ENCODE measurements at places on chromosomes 13 and 19.

DNA sequence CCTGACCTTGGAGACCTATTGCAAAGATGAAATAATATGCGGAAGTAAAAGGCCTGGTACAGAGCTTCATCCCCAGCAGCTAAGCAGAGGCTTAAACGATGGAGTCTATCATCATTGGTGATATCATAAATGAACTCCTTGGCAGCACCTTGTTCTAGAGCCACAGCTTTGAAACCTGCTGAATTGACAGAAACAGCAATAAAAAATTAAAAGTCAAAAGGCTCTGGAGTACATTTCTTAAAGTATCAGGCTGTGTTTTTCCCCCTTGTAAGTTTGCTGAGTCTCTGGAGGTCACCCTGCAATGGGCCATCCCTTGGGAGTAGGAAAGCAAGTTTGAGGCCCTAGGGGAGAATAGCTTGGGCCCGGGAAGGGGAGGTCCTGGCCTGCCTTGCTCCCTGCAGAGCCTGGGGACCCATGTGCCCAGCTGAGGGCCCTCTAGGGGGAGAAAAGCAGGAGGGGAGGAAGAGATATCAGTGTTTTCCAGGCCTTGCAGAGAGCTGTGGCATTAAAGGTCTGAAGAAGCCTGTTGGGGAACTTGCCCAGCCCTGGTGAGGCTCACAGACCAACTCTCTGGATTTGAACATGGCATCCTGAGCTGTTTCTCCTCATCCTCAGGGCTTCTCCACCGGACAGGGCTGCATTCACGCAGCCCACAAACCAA, 416.1 kb downstream of the ZNF536 start:
- no peak for DNase-seq

DNA sequence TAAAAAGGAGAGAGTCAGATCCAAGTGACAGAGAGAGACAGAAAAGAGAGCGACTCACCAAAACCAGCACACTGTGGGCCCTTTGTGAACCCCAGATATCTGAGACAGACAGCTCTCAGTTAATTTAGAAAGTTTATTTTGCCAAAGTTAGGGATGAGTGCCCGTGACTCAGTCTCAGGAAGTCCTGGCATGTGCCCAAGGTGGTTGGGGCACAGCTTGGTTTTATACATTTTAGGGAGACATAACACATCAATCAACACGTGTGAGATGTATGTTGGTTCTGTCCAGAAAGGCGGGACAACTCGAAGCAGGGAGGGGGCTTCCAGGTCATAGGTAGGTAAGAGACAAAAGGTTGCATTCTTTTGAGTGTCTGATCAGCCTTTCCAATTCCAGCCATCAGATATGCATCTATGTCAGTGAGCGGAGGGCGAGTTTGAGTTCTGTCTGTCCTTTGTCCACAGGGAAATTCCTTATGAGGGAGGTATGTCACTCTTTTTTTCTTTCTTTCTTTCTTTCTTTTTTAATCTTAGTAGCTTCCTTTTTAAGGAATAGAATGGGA, 37.2 kb upstream of the ATP11A start:
- no peak for DNase-seq

DNA sequence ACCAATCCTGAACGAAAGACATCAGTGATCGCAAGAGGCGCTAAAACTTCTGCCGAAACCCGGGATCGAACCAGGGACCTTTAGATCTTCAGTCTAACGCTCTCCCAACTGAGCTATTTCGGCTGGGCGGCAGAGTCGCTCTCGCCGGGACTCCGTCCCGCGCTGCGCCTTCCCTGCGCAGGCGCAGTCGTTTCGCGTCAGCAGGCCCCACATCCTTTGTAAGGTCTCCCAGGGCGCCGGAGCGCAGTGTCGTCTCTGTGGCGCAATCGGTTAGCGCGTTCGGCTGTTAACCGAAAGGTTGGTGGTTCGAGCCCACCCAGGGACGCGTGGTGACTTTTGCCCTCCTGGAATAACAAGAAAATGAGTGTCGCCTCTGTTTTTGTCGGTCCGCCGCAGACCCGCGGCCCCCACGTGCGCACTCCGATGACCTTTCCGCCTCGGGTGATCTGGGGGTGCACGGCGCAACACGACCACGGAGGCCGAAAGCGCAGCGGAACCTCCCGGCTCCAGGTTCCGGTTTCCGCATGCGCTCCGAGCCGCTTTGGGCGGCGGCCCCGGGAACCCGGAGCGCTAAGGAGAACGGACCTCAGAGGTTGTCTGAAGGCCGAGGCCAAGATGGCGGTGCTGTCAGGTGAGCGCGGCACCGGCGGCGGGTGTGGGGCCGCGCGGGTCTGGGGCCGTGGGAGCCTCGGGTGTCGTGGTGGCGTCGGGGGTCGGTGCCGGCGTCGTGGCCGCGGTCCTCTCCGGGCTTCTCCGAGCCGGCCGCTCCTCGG, at the start of gene NDUFS7:
Gene NDUFS7, plus strand, starts transcription at position 596 of the 773 bp plus-strand sequence. Its CDS starts 20 bp downstream, at position 616.
- DNase-seq = peak; percentile 72

- DNase-seq = no peak
Observed at GRCh38 chr13:63351533-63351932, 1935.9 kb upstream of the PCDH20 start.

- no peak for DNase-seq
Observed at GRCh38 chr19:30886222-30886621, 463.0 kb downstream of the TSHZ3 start.

- DNase-seq = no peak
Observed at GRCh38 chr13:103078158-103078557, 11.9 kb upstream of the SLC10A2 start.

- DNase-seq = no peak
Observed at GRCh38 chr19:39270036-39270871, 2.1 kb downstream of the IFNL2 start.

- DNase-seq = peak; percentile 56
Observed at GRCh38 chr19:13155472-13156359, 5.5 kb downstream of the IER2 start.

GRCh38 chr13:96844195-96844594, 150.1 kb downstream of the OXGR1 start:
- no peak for DNase-seq

GRCh38 chr13:84896128-84896527, 903.1 kb downstream of the SLITRK6 start:
- DNase-seq = peak; percentile 4

- no peak for DNase-seq
Observed at GRCh38 chr19:19447536-19448237, 42.2 kb downstream of the GATAD2A start.

DNA sequence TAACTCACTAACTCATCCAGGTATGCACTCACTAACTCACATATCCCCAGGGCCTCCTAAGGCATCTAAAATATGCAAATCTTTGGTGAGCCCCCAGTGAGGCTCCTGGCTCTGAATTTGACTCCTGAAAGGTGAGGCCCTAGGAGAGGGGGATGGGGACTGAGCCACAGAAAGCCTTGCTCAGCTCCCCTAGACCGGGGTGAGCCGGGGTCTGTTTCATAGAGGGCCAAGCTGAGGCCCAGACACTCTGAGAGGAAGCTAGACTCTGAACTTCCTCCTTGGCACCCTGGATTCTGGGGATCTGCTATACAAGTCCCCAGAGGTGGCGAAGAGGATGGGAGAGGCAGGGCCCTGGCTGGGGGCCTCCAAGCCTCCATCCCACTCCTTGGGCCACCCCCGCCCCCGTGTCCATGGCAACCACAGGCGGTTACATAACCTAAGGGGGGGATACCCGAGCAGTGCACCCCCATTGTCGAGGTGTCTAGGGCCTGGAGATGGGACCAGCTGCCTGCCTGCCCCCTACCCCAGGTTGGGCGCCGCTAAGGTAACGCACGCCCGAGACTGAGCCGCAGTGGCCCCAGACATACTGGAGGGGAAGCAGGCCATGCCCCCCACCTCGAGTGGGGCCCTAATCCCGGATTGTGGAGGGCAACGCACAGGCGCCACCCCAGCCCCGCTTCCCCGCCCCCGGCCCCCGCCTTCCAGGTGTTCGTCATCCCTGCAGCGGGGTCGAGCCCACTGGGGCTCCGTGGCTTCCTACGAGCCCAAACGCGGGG, 646 bp downstream of the ABHD8 start:
- no peak for DNase-seq

DNA sequence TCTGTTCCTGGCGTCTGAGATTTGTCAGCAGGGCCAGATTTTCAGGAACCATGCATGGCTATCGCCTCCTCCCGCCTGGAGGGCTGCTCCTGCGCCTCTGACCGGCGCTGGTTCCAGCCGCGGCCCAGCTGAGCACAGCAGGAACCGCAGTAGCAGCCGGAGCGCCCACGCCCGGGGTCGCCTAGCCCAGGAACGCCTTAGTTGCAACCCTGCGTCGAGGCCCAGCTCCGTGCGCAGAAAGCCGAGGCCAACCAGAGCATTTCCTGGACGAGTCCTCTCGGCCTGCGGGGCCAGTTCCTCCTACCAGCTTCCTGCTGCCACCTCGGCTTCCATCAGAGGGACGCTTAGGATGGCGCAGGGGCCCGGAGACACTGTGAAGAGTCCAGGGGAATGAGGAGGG, 74.9 kb downstream of the ZNF492 start:
- DNase-seq = no peak

DNA sequence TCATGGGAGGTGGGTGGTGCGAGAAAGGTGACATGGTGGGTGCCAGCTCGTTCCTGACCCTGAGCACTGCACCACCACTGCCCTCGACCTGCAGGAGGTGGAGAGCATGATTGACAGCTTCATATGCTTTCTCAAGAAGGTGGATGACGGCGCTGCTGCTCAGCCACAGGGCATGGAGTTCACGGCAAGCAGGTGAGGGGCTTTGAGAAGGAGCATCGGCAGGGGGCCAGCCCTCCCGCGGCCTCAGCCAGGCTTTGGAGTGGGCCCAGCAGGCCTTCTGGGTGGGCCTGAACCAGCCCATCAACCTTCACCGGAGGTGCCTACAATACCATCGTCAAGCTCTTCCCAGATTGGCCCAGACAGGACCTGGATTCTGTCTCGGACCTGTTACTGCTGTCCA, 18.9 kb upstream of the ZNF14 start:
- no peak for DNase-seq

GRCh38 chr13:50613356-50613831, 230.1 kb downstream of the DLEU7 start:
- no peak for DNase-seq

GRCh38 chr19:18999016-18999758, 34.1 kb downstream of the SUGP2 start:
- DNase-seq = no peak

DNA sequence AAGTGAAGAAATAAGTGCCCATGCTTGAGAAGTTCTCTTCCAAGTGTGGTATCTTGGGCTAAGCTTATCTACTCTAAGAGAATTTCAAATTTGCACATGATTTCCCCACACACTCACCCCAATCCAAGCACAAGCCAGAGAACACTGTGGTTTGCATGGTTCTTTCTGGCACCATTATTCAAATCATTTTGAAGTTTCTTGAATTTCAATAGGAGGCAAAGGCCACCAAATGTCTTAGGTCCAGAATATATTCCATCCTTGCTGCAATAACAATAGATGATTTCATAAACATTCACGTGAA, 359.7 kb downstream of the IRS2 start:
- no peak for DNase-seq

DNA sequence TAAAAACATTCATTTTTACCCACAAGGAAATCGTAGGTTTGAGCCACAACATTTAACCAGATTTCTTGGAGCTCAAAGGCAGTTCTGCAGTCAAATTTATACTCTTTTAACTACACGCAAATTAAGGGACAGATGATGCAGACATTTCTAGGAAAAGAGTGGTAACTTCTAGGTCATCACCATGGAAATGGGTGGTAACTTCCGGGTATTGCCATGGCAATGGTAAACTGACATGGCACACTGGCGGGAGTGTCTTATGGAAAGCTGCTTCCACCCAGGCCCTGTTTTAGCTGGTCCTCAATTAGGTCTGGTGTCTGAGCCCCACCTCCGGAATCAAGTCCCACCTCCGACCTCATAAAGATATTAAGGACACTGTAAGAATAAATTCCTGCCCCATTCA, 10.4 kb upstream of the LYPD5 start:
- no peak for DNase-seq

DNA sequence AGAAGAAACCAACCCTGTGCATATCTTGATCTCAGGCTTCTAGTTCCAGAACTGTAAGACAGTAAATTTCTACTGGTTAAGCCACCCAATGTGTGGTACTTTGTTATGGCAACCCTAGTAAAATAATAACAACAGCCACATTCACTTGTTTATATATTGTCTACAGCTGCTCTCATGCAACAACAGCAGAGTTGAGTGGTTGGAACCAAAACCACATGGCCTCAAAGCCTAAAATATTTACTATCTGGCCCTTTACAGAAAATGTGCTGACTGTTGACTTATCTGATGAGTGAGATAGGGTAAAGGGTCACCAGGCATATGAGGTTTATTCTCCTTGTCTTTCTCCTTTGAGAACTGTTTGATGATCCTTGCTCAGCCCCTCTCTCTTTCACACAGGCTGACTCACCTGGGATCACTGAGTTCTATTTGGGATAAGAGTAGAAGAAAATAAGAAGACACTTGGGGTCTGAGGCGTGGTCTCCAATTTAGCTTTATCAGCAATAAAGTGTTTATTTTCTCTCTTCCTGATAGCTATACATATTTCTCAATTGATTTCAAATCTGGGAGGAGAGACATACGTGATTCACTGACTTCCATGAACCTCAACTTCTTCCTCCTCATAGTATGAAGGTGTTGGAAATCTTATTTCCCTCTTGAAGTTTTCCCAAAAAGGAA, 227.5 kb upstream of the STARD13 start:
- no peak for DNase-seq

- DNase-seq = peak; percentile 2
Observed at GRCh38 chr19:29371251-29372090, 154.3 kb upstream of the VSTM2B start.

DNA sequence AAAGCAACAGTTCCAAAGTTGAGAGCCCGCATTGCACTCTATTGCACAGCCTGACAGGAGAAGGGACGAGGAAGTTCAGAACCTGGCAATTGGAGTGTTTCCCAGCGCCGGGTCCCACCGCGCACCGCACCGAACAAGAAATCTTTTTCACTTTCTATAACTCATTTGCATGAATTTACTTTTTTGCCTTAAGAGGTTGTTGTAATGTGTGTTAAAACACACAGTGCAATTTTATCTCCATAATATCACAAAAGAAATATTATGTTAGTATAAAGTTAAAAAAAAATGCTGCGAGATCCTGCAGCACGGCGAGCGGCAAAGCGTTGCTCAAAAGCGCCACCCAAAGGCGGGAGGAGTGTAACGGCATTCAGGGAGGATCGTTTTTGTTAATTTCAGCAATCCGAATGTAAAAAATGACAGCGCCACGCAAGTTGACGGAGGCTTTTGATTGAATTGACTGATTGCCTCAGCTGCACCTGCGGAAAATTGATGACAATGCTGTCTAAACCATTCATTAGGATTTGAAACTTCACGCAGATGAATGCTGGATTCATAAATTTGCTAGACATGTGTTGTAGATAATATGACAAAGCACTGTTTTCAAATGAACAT, 303.6 kb upstream of the ZNF507 start:
- DNase-seq = peak; percentile 78

Measured in urothelium cell line (cell line).